ENCODE measurements at places on chromosomes 5 and 9.

- no peaks in the 10 kb centered on the region for H3K27me3 ChIP-seq
- H3K4me3 ChIP-seq: no peak overlapping the region
- no peak overlapping the region for H3K27ac ChIP-seq
Observed at GRCh38 chr9:83336706-83337105, 201.5 kb downstream of the FRMD3 start.

DNA sequence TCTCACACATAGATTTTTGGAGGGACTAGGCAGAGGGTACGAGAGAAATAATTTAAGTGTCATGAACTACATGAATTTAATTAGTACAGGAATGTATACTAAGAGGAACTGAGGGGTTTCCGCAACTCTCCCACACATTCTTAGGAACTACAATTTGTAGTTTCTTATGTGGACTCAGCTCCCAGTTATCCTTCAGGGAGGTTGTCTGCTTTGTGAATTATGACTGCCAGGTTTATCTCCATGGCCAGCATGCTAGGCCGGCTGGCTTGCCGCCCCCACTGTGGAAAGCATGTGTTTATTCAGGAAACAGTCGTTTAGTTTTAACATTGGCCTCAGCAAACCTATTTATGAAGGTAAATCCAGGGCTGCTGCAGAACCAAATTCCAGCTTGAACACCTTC is 415.0 kb downstream of the KCTD16 start:
- H3K36me3 ChIP-seq: no peaks in the 10 kb centered on the region
- H3K4me1 ChIP-seq: peaks cover 46% of the 10 kb centered on the region
- H3K4me3 ChIP-seq: no peak overlapping the region
- DNase-seq: no peak
- no peaks in the 10 kb centered on the region for H3K27me3 ChIP-seq
- no peak overlapping the region for H3K27ac ChIP-seq

- H3K36me3 ChIP-seq: peaks cover 3% of the 10 kb centered on the region
- DNase-seq: no peak
- H3K4me3 ChIP-seq: no peak overlapping the region
Observed at GRCh38 chr5:102589661-102590060, 90.9 kb upstream of the SLCO6A1 start.

DNA sequence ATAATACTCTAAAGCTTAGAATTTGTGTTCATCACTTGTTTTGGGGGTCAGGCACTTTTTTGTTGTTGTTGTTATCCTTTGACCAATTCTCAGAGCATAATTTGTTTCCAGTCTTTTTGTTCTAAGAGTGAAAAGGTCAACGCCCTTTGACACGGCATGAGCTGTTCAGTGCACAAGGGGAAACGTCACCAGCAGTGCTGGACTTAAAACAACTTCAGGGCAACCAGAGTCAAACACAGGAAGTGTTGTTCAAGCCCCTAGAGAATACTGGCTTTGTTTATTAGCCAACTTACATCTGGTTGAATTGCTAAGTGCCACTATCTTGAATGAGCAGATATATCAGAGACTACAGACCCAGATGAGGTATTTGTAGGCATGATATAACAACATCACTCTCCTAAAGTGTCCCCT is 368.9 kb downstream of the TMEM161B start:
- no peak overlapping the region for H3K27ac ChIP-seq
- no peaks in the 10 kb centered on the region for H3K27me3 ChIP-seq
- H3K4me1 ChIP-seq: peaks cover 5% of the 10 kb centered on the region
- H3K4me3 ChIP-seq: no peak overlapping the region

- no peaks in the 10 kb centered on the region for H3K36me3 ChIP-seq
- H3K27me3 ChIP-seq: no peaks in the 10 kb centered on the region
- no peak for DNase-seq
Observed at GRCh38 chr5:122144236-122144635, 14.9 kb downstream of the ZNF474 start.

GRCh38 chr9:88905506-88905905 is 85.8 kb upstream of the S1PR3 start:
- peaks cover 9% of the 10 kb centered on the region for H3K27me3 ChIP-seq
- no peak overlapping the region for H3K27ac ChIP-seq
- no peak overlapping the region for H3K4me3 ChIP-seq

DNA sequence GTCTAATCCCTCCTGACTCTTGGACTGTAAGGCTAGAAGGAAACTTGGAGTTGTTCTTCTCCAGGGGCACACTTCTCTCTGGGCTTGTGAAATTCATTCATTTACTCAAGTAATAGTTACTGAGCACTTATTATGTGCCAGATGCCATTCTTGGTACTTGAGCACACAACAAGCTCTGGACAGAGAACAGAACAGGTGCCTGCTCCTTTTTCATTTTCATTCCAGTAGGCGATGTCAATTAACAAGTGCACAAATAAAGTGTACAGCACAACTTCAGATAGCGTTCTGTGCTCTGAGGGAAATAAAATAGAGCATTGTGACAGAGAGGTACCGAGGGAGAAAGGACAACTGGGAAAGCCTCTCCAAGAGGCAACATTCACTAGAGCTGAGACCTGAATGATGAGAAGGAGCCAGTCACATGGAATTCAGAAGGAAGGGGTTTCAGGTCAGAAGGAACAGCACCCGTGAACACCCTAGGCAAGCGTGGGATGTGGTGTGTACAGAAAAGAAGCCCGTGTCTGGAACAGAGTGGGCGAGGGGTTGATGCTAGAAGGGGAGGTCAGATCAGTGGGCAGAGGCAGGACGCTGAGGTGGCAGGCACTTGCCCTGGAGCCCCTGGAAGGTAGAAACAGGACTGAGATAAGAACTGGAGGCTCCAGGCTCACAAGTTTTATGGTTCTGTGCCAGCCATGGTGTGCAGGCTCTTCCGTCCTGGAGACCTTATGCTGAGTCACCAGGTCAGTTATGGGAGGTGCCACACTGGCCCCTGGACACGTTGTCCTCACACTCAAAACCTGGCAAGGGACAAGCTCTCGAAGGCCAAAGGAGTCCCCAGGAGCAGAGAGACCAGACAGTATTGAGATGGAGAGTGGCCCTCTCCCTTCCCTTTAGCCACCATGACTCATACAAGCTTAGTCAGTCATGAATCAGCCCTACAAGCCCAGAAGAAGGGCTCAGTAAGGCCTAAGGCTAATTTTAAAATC is 7.2 kb upstream of the ABLIM3 start:
- H3K36me3 ChIP-seq: no peaks in the 10 kb centered on the region
- no peak for DNase-seq
- H3K27ac ChIP-seq: no peak overlapping the region
- H3K4me3 ChIP-seq: no peak overlapping the region
- H3K27me3 ChIP-seq: peaks cover 32% of the 10 kb centered on the region

DNA sequence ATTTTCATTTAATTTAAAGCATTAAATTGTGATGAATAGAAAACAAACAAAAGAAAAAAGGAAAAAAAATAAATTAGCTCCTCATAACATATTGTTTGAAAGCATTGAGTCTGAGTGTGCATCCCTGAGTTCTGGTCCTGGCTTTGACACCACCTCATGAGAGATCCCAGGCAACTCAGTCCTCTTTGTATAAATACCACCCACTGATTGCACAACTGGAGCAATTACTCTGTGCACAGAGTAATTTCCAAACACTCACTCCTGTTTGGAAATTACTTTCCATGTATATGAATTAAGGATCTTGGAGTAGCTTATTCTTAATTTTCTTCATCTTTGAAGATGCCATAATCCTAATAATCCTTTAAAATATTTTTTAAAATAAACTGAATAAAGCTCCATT is 59.4 kb upstream of the C5orf46 start:
- no peak for DNase-seq
- H3K4me1 ChIP-seq: peaks cover 44% of the 10 kb centered on the region
- H3K4me3 ChIP-seq: no peak overlapping the region
- no peaks in the 10 kb centered on the region for H3K27me3 ChIP-seq
- peaks cover 22% of the 10 kb centered on the region for H3K36me3 ChIP-seq
- no peak overlapping the region for H3K27ac ChIP-seq

DNA sequence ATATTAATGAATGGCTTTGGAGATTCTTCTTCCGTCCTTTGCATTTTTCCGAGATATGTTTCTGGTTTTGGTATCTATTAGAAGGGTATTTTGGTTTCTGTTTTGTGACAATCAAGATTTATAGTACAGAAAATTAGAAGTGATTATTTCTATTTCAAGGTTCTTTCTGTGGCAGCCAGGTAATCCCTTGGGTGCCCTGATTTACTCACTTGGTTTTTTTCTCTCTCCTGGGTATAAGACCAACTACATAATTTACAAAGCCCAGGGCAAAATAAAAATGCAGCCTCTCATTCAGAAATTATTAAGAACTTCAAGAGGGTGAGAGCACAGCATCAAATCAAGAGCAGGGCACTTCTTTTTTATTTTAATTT is 2.0 kb upstream of the RNF14 start:
- peaks cover 15% of the 10 kb centered on the region for H3K4me1 ChIP-seq
- H3K27me3 ChIP-seq: no peaks in the 10 kb centered on the region
- DNase-seq: no peak
- H3K27ac ChIP-seq: no peak overlapping the region

GRCh38 chr9:104301755-104302154 is 202.3 kb upstream of the OR13F1 start:
- no peaks in the 10 kb centered on the region for H3K36me3 ChIP-seq
- no peak overlapping the region for H3K27ac ChIP-seq
- DNase-seq: no peak
- H3K27me3 ChIP-seq: no peaks in the 10 kb centered on the region
- H3K4me1 ChIP-seq: no peaks in the 10 kb centered on the region

DNA sequence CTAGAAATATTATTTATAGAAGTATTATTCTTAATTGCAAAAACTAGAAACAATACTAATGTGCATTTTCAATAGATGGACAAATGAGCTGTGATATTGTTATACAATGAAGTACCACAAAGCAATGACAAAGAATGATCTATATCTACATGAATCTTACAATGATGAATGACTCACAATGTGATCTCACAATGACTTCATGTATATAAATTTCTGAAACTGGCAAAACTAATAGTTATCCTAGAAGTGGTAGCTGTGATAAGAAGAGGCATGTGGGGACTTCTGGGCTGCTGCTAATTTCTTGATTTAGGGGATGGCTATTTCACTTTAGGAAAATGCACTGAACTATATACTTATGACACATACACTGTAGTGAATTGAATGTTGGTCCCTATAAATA is 396.0 kb upstream of the ZNF608 start:
- H3K27me3 ChIP-seq: no peaks in the 10 kb centered on the region
- no peak overlapping the region for H3K4me3 ChIP-seq
- H3K36me3 ChIP-seq: no peaks in the 10 kb centered on the region
- no peak for DNase-seq
- H3K4me1 ChIP-seq: peaks cover 1% of the 10 kb centered on the region

- H3K36me3 ChIP-seq: no peaks in the 10 kb centered on the region
- H3K27me3 ChIP-seq: no peaks in the 10 kb centered on the region
- DNase-seq: no peak
- H3K4me3 ChIP-seq: no peak overlapping the region
Observed at GRCh38 chr9:98380065-98380681, 124.7 kb upstream of the TBC1D2 start.

GRCh38 chr9:116008278-116008677 is 145.3 kb upstream of the PAPPA start:
- H3K27me3 ChIP-seq: no peaks in the 10 kb centered on the region
- H3K27ac ChIP-seq: no peak overlapping the region
- H3K4me1 ChIP-seq: no peaks in the 10 kb centered on the region
- H3K36me3 ChIP-seq: no peaks in the 10 kb centered on the region
- no peak overlapping the region for H3K4me3 ChIP-seq

- H3K27me3 ChIP-seq: peaks cover 20% of the 10 kb centered on the region
- no peaks in the 10 kb centered on the region for H3K36me3 ChIP-seq
- no peaks in the 10 kb centered on the region for H3K4me1 ChIP-seq
- no peak overlapping the region for H3K4me3 ChIP-seq
- peak overlapping the region; percentile 17 for H3K27ac ChIP-seq
Observed at GRCh38 chr9:113793558-113793957, 82.6 kb upstream of the ZNF618 start.

DNA sequence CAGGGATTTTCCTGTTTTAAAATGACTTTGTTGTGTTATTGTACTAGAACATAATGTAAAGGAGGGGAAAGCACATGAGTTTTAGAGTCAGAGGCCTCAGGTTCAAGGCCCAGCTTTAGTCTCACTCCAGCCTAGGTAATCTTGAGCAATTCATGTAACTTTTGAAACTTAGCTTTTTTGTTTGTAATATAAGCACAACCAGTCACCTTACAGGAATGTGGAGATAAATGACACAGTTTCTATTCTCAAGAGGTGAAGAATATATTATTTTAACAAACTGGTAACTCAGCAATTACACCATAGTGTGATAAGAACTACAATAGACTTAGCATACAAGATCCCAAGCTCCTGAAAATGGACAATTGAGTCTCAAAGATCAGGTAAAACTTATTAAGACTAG is 51.2 kb downstream of the ADAMTS19 start:
- H3K27ac ChIP-seq: no peak overlapping the region
- peaks cover 29% of the 10 kb centered on the region for H3K36me3 ChIP-seq
- H3K4me3 ChIP-seq: no peak overlapping the region
- DNase-seq: no peak
- no peaks in the 10 kb centered on the region for H3K4me1 ChIP-seq
